Activated CD4-positive, CD25-positive, alpha-beta regulatory T cell treated with anti-CD3 and anti-CD28 coated beads, Interleukin-2, amount 50 U/mL, for 72 hours (primary cell): ENCODE measurements at places on chromosomes 12 and 14.

DNA sequence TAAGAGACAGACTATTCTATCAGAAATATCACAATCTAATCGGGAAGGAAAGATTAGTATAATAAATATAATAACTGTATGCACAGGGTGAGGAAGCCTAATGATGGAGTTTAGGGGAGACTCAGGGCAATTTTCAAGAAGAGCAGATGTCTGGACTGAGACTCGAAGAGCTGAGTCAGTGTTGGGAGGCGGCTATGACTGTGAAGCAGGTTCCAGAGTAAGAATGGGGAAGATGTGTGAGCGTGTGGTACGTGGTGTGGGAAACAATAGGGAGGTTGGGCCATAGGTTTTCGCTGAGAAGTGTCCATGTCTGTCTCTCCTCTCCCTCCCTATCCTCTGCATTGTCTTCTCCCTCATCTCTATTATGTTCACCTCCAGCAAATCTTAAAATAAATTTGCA is 85.6 kb downstream of the LMO3 start:
- DNase-seq = no peak

GRCh38 chr14:104394409-104394851 is 185.1 kb upstream of the C14orf180 start:
- DNase-seq = peak; percentile 27

- no peak for DNase-seq
Observed at GRCh38 chr14:91580876-91581577, 70.9 kb upstream of the PPP4R3A start.

- DNase-seq = no peak
Observed at GRCh38 chr12:92469837-92470236, 233.0 kb upstream of the PLEKHG7 start.

GRCh38 chr12:124126950-124127655 is 154.1 kb downstream of the ZNF664 start:
- no peak for DNase-seq

DNA sequence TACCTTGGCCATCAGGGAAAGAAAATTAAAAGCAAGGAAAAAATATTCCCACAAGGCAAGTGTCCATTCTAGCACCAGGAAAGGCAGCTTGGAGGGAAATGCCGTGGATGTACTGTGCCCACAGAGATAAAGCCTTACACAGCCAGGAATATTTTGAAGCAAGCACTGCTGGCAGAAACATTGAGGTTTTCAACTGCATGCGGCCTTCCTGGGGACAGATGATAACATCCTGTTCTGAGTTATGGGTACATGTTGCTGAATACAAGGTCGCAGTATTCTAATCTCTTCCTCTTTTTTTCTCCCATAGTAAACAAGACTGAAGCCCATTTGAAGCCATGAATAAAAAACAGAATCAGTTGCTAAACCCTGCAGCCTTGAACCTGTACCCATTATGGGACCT is 197.1 kb downstream of the BTG1 start:
- DNase-seq = no peak

GRCh38 chr12:64757771-64758170 is 1.4 kb downstream of the GNS start:
- DNase-seq = no peak

DNA sequence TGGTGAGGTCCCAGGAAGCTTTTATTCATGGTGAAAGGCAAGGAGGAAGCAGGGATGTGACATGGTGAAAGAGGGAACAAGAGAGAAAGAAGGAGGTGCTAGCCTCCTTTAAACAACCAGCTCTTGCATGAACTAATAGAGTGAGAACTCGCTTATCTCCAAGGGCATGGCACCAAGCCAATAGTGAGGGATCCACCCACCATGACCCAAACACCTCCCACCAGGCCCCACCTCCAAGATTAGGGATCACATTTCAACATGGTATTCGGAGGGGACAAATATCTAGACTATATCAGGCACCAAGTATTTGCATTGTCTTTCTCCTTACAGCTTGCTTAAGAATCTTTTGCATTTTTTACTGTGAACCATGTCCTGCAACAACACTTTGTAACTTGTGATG is 91.9 kb upstream of the DHRS4 start:
- DNase-seq = no peak
